ENCODE measurements at places on chromosomes 4 and X. TPM values are rescaled to one million over a fixed set of nuclear protein-coding genes. Genes with fewer than 3 reads are reported as not detected.

Gene PNMA6A
- not detected for total RNA-seq

Gene TAF9B
- total RNA-seq: 6.1 TPM

Gene TGIF2LX
- not detected for total RNA-seq

DNA sequence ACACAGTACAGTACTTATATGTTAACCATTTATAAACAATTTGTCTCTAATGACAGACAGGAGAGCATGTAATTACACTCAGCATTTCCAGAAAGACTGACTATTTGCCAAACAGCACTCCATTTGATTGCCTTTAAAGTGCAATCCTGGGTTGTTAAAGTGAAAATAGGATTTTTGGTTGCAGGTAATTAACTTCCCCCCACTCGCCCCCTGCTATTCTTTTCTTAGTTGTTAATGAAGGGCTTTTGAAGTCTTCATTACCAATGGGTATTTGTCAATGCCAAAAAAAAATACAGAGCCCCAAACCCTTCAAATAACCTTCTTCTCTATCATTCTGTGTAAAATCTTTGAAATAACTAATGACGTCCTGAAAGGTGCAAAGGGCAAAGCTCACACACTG, 825.6 kb downstream of the STPG2 start:
- no peak for DNase-seq

DNA sequence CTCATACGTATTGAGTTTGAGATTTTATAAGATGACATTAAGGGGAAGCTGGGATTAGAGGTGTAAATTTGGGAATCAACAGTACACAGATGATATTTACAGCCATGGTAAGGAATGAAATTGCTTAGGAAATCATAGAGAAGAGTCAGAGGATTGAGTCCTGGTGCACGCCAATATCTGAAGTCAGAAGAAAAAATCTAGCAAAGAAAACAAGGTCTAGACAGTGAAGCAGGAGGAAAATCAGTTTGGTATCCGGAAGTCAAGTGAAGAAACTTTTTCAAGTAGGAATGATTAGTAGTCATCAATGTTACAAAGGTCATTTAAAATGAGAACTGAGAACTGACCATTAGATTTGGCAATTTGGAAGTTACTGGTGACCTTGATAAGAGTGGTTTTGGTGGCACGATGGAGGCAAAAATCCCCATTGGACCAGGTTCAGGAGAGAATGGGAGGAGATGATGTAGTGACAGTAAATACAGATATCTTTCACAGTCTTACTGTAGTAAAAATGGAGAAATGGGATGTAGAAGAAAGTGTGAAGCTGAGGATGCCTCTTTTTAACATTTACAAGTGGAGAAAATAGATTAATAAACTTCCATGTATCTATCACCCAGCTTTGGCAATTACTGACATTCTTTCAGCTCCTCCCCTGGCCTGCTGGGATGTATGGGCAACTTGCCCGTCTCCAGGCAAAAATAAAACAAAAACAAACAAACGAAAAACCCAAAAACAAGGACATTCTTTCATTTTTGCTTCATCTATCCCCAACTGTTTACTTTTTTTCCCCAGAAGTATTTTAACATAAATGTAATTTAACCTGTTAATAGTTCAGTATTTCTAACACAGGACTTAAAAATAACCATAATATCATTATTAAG, 11.4 kb upstream of the GPR34 start:
- DNase-seq: no peak

DNA sequence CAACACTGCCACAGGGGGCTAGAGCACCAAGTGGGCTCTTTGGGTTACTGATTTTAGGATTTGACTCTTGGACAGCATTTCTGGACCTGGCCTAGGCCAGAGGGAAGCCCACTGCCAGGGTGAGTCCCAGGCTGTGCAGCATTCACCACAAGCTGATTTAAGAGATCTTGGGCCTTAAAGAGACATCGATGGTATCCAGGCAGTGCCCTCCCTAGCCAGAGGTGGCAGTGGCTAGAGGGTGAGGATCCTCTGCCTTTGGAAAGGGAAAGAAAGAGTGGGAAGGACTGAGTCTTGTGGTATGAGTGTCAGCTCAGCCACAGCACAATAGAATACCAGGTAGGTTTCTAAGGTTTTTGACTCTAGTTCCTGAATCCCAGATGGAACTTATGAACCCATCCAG, 613.9 kb downstream of the FAT4 start:
- no peak for DNase-seq

- DNase-seq: no peak
Observed at GRCh38 chr4:116639070-116639577, 446.3 kb downstream of the TRAM1L1 start.

DNA sequence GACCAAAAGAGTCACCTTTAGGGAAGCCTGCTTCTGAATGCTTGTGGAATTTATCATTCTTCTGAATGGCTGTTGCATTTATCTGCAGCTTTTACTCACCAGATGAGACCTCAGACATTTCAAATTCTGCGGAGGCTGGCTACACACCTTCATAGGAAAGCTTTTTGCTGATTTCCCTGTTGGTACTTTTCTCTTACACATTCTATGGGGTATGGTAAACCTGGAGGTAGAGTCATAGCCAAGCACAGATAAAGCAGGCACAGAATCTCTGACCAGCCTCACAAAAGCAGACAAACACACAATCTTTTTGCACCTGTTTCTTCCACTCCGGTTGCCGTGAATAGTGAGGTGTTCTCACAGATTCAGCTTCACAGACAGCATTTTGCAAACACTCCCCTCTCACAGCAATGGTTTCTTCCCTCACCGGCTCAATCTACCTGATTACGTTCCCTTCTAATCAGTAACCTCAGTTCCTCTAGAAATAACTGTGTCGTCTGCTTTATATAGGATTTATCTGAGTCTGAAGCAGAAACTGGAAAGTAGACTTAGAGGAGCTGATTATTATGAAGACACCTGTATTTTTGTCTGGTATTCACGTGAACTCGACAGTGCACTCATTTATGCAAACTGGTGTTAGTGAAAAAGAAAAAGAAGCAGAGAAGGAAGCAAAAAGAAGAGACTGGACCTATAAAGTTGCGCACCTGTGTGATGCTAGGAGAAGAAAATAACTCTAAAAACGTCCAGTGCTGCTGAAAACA, 83.1 kb downstream of the DMD start:
- DNase-seq: no peak

DNA sequence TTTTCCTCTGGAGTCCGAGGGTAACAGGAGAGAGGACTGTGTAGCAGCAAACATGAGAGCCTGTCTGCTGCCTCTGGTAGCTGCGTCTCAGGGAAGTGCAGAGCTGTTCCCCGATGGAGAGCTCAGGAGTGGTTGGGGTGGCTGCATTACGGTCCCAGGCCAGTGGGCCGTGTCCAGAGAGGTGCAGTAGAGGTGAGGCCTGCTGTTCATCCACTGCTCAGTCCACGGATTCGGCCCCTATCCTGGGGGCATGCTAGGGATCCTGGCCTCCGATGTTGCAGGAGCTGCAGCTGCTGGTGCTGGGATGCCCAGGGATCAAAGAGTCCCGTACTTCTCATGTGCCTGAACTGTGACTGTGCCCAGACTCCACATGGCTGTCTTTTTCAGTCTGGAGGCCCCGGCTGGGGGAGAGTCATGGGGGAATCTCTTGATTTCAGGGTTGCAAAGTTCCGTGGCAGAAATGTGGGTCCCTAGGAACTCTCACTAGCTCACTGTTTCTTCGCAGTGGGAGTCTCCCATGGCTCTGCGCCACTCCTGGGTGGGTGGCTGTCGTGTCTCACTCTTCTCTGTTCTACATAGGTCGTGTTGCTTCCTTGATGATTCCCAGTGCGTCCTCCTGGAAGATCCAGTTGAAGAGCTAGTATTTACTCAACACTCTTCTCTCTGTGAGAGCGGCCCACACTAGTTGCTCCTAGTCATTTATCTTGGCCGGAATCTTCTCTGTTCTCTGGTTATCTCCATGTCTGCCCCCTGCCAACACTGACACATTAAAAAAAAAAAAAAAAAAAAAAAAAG, 109.5 kb upstream of the CENPE start:
- DNase-seq: no peak

DNA sequence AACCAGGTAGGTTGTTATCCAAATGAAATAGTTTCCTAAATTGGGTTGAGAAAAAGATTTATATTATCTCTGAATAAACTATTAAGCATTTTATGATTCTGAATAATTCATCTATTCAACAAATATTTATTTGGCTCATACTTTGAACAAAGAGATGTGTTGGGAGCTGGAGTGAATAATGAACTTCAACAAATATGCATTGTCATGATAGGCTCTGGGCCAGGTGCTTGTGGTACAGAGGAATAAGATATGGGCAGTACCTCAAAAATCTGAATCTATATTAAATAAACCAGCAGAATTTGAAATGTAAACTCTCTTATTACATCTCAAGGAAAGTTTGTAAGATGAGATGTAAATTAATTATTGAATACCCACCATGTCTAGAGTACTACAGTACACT, 75.7 kb upstream of the DCLK2 start:
- no peak for DNase-seq

DNA sequence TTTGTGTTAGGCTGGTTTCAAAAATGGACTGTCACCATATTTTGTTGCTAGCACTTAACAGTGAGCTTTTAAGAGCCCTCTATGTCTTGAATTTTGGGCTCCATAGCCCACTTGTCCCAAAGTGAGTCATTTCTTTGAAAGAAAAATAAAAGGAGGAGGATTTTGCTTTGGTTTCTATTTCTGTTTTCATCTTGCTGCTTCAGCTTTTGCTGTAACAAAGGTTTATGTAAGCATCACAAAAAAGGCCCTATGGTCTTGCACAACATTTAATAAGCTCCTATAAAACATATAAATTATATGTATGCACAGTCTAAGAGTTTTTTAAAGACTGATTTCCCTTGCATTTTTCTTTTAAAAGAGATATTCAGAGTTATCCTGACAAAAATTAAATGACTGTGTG, 105.2 kb downstream of the PHOX2B start:
- no peak for DNase-seq

- DNase-seq: peak; percentile 13
Observed at GRCh38 chr4:168221301-168221700, 97.3 kb downstream of the DDX60 start.

GRCh38 chrX:40072246-40072645, 25.5 kb downstream of the BCOR start:
- DNase-seq: no peak
